Calu3 (cell line): ENCODE measurements at places on chromosomes 6 and 20. TPM values are rescaled to one million over a fixed set of nuclear protein-coding genes. Genes with fewer than 3 reads are reported as not detected.

The HINT3 gene
- total RNA-seq = 13.9 and 15.1 TPM in 2 replicates

- DNase-seq = no peak
Measured at GRCh38 chr6:150308812-150309645, 59.8 kb upstream of the IYD start.

GRCh38 chr6:34970488-34970887, 81.4 kb downstream of the ANKS1A start:
- DNase-seq = no peak

DNA sequence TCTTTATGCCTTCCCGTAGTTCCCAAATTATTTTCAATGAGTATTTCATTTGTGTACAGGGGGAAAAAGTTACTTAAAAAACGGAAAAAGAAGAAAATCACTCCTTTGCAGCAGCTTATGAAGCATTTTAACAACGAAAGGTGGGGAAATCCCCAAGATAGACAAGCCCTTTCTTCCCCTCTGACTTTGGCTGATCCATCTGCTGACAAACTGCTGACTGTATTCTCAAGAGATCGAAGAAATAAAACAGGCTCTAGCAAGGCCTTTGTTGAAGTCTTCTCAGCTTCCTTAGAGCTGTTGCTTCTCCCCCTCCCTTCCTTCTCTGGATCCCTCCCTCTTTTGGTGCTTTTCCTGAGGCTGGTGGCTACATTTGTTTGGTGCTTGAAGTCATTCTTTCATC, 325.2 kb downstream of the NRN1 start:
- no peak for DNase-seq

DNA sequence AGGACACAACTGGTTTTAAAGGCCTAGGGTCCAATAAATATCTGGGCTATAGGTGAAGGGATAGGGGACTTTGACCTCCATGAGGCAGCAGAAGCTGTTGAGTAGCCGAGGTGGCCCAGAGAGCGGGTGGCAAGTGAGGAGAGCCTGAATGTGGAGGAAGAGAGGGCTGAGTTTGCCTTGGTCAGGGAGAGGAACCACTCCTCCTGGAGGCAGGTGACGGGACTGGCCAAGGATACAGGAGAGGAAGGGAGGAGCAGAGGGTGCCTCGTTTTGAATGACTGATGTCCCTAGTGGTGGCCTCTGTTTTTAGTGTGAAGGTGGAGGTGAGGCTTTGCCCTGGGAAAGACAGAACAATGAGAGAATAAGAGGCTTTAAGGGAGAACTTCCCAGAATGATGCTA, 19.1 kb upstream of the AAR2 start:
- DNase-seq = peak; percentile 32

The B3GALT4 gene
- 18.2 and 21.6 TPM in 2 replicates for total RNA-seq

- DNase-seq = peak; percentile 51
Measured at GRCh38 chr6:38212579-38212978, 393.1 kb downstream of the ZFAND3 start.

The DNAAF9 gene
- total RNA-seq = 6.3 and 7.4 TPM in 2 replicates

- no peak for DNase-seq
Measured at GRCh38 chr6:40710626-40711330, 123.6 kb upstream of the LRFN2 start.

The HLA-DOA gene
- 1.7 and 4.1 TPM in 2 replicates for total RNA-seq

DNA sequence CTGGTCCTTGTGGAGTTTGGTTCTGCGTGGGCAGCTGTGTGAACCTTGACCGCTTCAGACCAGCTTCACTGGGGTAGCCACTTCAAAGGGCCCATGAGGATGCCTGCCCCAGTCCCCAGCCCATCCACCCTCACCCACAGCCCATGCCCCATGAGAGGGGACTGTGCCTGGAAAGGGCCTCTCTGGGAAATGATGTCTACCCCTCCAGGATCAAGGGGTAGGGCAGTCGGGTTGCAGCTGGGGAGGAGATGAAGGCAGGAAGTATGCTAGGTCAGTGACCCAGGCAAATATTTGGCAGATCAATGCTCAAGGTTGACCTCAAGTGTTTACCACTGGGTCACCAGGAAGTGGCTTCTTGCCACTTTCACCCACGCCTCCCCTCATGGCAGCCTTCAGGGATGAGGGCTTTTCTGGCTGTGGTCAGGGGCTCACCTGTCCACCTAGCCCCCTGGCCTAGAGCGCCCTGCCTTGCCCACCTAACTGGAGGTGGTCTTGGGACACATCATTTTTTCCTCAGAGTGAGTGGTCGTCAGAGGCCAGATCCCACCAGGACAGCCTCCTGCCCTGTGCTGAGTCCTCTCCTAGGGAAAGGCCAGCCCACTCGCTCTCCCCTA, 109.5 kb downstream of the SNX5 start:
- DNase-seq = no peak

GRCh38 chr6:24440897-24441598, 38.3 kb downstream of the MRS2 start:
- DNase-seq = no peak

The KIFC1 gene
- total RNA-seq = 105 and 140 TPM in 2 replicates
